ENCODE measurements at places on chromosomes 6 and 20. TPM values are rescaled to one million over a fixed set of nuclear protein-coding genes. Genes with fewer than 3 reads are reported as not detected.

DNA sequence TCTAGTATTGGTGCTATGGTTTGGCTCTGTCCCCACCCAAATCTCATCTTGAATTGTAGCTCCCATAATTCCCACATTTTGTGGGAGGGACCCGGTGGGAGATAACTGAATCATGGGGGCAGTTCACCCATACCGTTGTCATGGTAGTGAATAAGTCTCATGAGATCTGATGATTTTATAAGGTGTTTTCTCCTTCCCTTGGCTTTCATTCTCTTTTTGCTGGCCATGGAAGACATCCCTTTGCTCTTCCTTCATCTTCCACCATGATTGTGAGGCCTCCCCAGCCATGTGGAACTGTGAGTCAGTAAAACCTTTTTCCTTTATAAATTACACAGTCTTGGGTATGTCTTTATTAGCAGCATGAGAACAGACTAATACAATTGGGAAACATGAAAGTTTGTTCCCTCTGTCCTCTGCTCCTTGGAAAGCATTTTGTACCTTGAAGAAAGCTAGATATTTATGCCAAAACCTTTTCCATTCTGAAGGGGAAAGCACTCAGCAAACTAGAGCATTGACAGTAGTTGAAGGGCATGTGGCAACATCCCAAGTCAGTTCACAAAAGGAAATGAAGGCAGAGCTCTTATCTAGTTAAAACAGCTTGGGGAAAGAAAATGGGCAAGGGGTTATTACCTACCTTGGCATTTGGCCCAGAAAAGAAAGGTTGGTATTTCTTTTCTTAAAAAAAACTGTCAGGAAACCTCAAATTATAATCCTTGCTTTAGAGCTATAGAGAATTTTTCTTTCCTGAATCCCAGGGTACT lies 10.7 kb upstream of the TNFAIP3 start:
- no peak for DNase-seq

The ELOVL4 gene
- total RNA-seq = 6.2 TPM

DNA sequence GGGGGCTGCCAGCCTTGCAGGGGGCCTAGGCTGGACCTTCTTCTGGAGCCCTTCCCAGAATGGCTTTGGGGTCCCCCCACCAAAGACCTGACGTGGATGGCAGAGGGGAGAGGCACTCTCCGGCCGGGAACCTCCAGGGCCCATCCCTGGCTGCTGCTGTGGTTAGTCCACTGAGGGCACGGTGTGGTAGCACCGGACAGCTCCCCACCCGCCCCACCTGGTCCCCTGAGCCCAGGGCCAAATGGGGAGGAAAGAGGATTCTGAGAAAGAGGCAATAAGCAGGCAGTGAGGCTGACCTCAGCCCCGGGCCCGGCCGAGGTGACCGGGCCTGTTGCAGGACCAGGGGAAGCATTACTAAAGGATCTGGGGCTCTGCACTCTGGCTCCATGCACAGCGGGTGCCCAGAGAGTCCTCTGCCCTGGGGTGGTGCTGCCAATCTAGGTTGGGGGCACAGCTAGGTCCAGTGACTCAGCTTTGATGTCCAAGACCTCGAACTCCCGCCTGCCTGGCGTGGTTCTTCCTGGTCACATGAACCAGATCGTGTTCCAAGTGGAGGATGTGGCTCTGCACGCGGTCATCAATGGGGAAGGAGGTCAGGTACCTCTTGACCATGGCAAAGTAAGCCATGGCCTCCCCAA lies 2.2 kb downstream of the CENPB start:
- DNase-seq = no peak

DNA sequence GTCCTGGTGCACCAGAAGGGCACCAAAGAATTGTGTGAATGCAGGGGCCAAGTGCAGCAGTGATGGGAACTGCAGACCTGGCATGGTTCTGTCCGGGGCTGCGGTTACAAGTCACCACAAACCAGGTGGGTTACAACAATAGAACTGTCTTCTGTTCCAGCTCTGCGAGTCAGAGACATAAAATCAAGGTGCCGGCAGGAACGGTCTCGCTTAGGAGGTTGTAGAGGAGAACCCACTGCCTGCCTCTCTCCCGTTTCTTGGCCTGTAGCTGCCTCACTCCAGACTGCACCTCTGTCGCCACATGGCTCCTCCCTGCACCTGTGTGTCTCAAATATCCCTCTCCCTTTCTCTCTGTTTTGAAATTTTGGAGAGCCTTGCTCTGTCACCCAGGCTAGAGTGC lies 143.3 kb downstream of the TAF4 start:
- no peak for DNase-seq

DNA sequence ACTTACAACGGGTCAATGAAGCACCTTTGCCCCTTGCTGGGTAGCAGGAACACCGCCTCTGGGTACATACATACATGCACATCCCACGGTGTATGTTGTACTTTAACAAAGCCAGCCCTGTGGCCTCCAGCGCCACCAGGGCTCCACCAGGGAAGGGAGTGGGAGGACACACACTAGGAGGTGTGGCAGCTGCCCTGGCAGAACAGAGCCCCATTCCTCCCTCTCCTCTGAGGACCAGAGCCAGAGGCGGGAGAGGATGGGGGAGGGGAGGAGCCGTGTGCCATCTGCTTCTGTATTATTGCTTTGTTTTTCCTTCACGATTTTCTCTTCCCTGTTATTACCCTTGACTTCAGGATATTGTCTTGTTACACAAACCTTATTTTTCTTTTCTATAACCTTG lies 105.8 kb upstream of the TRAF3IP2 start:
- DNase-seq = no peak

The OR2H1 gene
- total RNA-seq = not detected

DNA sequence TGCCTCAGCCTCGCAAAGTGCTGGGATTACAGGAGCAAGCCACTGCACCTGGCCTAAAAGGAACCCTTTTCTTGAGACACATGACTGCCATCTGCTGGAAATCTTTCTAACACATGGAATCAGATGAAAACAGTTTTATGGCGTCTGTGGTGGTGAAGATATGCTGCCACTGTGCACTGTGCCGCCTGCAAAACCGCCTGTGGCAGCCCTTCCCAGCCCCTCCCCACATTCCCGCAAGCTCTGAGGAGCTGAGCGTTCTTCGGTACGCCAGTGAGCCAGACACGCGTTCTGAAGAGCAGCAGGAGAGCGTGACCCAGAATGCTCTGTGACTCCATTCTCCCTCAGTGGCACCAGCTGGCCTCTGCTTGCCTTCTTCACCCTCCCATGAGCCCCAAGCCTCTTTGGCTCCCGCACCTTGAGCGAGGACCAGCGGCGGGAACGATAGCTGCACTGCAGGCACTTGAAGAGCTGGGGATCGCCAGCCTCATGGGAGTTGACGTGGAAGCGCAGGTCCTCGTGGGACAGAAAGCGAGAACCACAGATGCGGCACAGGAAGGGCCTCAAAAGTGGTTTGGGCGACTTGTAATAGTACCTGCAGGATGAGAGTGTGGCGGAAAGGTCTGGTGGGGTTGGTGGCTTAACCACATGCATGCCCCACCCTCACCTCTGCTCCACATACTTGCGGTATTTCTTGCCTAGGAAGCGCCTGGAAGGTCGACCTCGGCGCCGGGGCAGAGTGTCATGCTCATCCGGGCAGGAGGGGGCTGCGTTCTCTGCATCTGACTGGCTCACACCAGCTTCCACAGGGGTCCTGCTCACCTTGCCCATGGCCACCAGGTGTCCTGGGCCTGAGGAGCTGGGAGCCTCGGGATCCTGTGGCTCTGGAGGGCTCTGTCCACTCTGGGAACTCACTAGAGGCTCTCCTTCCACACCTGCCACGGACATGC lies 8.7 kb downstream of the ZNF335 start:
- peak; percentile 63 for DNase-seq

DNA sequence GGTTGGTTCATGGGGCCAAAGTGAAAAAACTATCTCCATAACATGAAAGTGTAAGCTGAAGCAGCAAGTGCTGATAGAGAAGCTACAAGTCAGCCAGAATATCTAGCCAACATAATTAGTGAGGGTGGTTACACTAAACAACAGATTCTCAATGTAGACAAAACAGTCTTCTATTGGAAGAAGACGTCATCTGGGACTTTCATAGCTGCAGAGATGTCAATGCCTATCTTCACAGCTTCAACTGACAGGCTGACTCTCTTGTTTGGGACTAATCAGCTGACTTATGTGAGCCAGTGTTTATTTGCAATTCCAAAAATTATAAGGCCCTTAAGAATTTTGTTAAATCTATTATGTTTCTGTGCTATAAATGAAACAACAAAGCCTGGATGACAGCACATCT lies 63.2 kb downstream of the GMDS start:
- no peak for DNase-seq

- no peak for DNase-seq
These were observed 17.4 kb downstream of the PLEKHG1 start for GRCh38 chr6:150617062-150617461.

The HSPA1L gene
- total RNA-seq = 0.35 TPM

- DNase-seq = no peak
These were observed 157.5 kb downstream of the BMP7 start for GRCh38 chr20:57108742-57109570.

DNA sequence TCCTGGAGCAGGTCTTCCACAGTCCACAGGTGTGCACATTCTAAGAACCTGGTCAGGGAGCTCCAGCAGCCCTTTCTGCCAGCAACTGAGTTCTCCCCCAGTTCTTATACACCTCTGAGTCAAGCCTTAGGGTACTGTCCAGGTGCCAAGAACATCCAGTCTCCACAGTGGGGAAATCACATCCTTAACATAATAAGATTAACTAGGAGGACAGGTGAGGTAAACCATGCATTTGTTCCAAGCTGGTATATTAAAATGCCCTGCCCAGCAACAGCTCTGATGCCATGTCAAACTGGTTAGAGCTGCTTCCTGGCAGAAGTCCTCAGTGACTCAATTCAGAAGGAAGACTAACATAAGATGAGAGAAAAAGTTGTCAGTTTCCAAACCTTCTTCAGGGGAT lies 303.9 kb upstream of the SGK1 start:
- peak; percentile 96 for DNase-seq

DNA sequence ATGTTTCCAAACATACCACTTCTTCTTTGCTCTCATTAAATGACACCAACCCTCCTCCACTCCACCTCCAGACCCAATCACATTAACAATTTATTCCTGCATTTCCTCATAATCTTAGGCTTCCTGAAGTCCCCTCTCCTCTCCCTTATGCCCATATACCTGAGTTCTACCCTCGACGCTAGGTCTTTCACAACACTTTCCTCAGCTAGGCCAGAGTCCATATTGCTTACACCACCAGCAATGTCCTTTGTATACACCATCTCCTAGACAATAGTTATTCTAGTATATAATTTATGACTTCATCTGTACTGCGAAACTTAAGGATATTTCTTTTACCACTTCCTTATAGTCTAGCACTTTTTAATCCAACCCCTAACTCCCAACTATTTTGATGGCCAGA lies 47.7 kb downstream of the SIM1 start:
- no peak for DNase-seq

The DAAM2 gene
- not detected for total RNA-seq

GRCh38 chr6:158705386-158706126 lies 55.7 kb downstream of the SYTL3 start:
- no peak for DNase-seq

GRCh38 chr6:129989396-129989795 lies 29.0 kb upstream of the L3MBTL3 start:
- no peak for DNase-seq

The ZC3H12D gene
- not detected for total RNA-seq

Data from MCF 10A (cell line).